ENCODE measurements at places on chromosomes 1 and 21.

DNA sequence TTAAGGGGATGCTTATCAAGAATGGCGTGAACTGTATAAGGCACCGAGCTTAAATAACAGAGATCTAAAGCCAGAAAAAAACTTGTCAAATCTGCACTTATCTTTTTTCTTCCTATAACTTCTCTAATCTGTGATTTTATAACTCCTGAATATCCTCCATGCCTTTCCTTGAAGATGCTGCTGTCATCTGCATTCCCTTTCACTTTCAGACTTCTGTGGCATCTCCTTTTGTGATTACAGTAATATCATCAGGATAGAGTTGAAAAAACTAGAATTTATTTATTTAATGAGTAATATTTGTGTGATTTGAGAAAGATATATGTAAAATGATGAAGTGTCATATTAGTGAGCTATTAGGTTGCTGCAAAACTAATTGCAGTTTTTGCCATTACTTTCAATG is 357.8 kb upstream of the PTBP2 start:
- DNase-seq, result no peak

GRCh38 chr1:112806090-112806642 is 91.0 kb upstream of the PPM1J start:
- DNase-seq, result no peak

GRCh38 chr1:38616846-38617245 is 242.7 kb downstream of the RRAGC start:
- DNase-seq, result no peak

DNA sequence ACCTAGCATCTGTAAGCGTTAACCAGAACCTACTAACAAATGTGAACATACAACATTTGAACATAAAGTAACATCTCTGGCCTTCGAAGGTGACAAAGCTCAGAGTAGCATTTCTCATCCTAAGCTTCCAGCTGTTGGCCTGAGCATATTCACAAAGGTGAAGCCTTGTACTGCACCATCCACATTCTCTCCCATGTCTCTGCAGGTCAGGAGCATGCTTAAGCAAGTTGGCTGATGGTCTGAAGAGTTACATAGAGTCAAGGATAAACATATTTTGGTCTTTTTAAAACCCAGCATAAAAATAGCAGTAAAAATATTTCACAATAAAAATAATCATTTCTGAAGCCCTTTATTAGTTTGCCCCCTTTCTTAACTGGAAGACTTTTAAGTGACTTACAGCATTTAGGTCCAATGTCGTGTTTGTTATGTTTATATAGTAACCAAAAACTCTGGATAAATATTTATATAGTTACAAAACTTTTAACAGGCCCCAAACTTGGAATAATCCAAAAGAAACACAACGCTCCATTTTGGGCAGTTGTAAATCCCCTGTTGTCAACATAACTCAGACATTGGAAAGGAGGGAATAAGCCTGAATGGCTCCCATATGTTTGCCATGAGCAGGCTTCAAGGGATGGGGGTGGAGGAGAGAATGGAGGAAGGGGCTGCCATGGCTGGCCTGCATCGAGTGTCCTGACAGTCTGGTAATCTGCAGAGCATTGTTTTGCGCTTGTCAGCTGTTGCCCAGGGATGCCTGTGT is 42.8 kb upstream of the ENAH start:
- no peak for DNase-seq

GRCh38 chr1:50084389-50084788 is 24.3 kb upstream of the ELAVL4 start:
- DNase-seq, result no peak

DNA sequence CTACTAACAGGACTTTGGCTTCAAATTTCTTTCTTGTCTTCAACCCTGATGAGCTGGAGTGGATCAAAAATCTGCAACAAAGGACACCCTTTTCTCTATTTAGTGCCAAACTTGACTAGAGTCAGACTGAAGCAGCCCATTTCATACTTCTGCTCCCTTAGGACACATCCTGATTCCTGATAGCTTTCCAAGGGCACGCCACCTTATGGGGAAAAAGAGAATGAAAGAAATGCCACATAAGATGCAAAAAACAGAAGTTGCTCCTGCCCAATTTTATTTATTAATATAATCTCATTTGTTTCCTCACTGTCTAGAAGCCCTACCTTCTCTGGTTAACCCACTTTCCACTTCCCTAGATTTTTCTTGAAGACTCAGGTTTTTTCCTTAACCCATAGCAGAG is 72.7 kb upstream of the NBPF4 start:
- DNase-seq, result no peak
